ENCODE measurements at places on chromosomes 3 and 15.

GRCh38 chr15:88590759-88591158 is 30.4 kb upstream of the AEN start:
- DNase-seq = no peak

- DNase-seq = no peak
These were observed 51.0 kb downstream of the USP13 start for GRCh38 chr3:179703816-179704215.

GRCh38 chr3:107208100-107208499 is 169.1 kb upstream of the CCDC54 start:
- DNase-seq = no peak

- no peak for DNase-seq
These were observed 31.1 kb downstream of the ACKR4 start for GRCh38 chr3:132628157-132628556.

- DNase-seq = no peak
These were observed 64.5 kb downstream of the CORO2B start for GRCh38 chr15:68643216-68643830.

DNA sequence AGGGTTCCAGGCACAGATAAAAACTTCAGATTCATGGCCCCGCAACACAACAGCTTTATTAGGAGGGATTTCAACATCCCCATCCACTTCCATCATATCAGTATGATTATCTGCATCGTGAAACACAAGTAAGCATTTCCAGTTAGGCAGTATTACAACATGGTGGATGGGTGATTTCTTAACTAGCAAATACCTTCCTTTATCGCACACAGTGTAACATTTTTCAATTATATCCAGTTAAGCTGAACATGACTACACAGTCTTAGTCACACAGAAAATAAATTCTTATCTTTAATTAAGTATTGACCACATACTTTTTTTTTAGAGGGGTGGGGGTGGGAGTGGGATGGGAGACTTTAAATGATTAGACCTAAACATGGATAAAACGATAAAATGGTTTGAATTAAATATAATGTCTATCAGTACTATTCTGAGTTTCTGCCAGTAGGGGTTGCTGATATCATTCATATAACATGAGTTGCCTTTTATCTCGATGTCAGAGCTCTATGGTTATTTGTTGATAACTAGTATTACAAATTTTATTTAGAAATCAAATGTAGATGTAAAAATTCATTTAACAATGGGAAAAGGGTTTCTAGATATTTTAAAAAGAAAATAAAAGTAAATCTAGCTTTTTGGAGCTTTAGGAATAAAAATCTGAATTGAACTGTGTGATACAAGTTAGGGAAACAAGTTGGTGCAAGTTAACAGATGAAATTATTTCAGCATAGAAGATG is 146.6 kb downstream of the TBL1XR1 start:
- DNase-seq = no peak

DNA sequence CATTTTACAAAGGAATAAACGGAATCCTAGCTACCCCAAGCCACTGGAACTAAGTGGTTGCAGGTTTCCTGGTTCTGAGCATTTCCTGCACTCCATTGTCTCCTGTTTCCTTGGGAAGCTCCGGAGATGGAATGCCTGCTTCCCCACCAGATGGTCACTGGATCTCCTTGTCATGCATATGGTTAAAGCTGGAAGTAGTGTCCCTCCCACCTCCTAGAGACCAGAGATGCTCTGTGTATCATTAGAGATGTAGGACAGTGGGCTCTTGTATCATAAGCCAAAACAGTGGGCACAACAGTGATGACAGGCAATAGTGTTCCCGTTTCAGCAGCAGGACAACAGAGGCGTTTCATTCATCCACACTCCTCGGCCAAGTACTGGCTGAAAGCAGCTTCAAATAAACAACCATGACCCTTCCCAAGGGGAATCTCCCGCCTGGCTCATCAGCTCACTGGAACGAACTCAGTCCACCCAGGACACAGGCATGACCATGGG is 136.2 kb upstream of the EIF1B start:
- DNase-seq = peak; percentile 81

DNA sequence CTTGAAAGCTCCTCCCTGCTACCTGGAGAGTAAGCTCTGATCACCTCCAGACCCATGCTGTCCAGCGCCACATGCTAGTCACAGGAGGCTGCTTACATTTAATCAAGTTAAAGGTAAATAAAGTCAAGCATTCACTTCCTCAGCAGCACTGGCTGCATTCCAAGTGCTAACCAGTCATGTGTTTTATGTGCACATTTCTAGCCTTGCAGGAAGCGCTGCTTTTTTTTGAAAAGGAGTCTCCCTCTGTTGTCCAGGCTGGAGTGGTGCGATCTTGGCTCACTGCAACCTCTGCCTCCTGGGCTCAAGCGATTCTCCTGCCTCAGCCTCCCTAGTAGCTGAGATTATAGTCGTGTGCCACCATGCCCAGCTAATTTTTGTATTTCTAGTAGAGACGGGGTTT is 279.2 kb downstream of the GABRG3 start:
- DNase-seq = no peak

DNA sequence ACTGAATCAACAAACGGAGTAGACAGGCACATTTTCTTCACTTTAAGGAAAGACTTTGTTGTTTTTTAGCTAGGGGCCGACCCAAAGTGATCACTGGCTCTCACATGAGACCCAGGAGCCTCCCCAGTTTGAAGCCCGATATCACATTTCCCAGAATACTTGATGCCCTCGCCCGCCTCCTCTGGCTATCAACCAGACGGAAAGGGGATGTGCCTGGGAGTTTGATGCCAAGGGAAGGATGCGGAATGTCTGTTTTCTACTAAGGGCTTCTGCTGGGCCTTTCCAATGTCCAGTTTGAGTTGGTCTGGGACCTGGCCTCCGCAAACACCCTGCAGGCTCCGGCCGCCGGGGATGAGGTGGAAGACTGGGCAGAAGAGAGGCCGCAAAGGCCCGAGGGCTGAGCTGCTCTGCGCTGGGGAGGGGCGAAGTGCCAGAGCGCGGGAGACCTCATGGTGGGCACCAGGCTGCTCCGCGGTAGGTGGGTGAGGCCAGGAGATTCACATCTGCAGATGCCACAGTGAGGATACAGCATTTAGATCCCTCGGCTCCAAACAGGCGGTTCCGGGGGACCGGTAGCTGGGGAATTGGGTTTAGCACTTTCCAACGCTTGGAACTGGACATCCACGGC is 491 bp upstream of the ZNF774 start:
- peak; percentile 26 for DNase-seq

- no peak for DNase-seq
These were observed 78.0 kb upstream of the SLC6A6 start for GRCh38 chr3:14324224-14324944.

DNA sequence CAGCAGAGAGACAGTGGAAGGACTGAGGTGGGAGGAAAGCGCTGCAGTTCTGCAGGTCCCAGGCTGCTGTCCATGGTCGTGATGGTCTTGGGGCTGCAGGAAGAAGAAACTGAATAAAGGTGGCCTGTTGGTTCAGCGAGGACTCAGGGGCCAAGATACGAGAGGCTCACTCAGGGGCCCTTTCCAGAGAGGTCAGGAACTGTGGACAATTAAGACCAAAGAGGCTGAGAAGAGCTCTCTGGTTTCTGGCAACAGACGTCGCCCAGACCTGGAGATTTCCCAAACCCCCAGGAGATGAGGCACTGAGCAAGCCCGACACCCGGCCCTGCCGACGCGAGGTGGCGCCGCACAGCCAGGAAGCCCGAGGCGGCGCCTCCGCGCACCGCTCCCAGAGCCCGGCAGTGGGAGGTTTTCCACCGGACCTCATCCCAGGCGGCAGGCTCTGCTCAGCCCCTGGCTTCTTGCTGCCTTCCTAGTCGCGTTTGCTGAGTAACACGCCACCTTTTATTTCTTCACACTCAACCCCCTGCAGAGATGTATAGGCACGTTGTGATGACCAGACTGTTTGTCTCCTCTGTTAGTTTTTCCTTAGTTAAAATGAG is 56.4 kb upstream of the ARRDC4 start:
- peak; percentile 25 for DNase-seq

DNA sequence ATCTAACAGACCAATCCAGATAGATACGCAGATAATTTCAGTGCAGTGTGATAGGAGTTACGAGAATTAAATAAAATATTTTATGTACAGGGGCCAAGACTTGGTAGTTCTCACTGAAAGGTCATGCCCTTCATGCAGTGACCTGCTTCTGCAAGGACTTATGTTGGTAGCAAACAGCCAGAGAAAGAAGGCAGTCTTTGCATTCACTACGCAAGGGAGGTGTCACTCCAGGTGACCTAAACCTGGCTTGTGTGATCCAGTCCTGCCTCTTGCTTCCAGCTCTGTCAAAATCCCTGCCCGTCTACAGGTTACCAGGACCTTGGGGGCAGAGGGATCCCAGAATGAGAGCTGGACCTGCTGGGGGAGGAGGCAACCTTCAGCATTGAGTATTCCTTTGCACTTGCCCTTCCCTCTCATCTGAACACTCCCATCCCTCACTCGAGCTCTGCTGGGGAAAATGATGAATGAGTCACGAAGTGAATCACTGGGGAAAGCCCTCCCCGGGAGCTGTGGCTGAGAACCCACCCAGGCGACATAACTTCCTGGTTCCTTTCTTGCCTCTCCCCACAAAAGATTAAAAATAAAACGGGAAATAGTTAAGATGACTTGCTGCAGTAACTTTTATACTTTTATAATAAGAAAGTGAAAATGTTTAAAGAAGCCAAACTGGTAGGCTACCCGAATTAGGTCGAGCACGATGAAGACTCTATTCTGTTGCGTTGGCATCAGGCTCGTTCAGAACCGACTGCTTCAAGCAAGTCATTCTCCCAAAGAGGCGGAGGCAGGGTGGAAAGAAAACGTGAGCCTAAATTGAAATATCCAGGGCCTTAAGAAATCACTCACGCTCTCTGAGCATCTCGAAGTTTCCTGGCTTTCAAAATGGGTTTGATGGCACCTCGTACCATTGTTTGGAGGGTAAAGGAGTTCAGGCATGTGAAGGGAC is 216.1 kb downstream of the SLCO3A1 start:
- DNase-seq = no peak

GRCh38 chr3:12081826-12082225 is 76.9 kb downstream of the TIMP4 start:
- no peak for DNase-seq

- no peak for DNase-seq
These were observed 13.9 kb downstream of the PRR23E start for GRCh38 chr3:127206611-127207516.

DNA sequence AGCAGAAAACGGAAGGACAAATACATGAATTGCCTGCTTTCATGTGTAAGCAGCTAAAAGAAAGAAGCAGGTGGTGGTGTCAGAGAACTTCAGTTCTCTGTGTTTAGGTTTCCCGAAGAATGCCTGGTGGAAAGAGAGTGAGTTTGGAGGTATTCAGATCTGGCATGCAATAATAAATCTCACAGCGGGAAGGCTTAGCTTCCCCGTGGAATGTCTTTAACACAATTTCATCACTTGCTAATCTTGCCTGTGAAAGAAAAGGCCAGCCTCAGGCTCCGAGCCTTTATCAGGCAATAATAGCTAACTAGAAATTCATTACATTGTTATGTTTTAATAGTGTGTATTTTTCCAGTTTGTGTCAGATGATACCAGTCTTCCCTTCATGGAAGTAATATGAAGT is 220.3 kb downstream of the PDZRN3 start:
- no peak for DNase-seq

DNA sequence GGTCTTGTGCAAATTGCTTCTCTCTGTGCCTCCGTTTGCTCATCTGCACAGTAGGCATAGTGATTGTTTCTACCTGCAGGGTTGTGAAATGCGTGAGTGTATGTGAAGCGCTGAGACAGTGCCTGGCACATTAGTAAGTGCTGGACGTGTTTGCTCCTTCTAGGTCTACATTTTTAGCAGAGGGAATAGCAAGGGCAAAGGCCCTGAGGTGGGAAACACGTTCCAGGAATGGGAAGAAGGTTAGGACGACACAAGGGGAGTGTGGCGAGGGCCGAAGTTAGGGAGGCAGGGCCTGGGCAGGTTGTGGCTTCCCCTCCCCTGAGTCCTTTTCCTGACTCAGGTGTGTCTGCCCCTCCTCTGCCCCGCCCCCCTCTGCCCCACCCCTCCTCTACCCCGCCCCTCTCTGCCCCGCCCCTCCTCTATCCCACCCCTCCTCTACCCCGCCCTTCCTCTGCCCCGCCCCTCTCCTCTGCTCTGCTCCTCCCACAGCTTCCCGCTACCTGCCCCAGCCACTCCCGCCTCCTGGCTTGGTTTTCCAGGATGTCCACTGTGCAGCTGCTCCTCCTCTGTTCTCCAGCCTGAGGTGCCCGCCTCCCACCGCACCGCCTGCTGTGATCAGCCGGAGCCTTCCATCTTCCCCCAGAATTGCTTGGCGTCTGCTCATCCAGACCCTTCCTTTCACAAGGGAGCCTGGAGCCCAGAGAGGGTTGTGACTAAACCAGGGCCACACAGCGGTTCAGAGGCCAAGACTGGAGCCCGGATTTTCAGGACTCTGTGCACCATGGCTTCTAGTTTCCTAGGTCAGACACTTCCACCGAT is 31.1 kb upstream of the SMAD6 start:
- no peak for DNase-seq

- peak; percentile 12 for DNase-seq
These were observed 630 bp downstream of the SNRK start for GRCh38 chr3:43286841-43287499.

GRCh38 chr3:40129981-40130380 is 179.5 kb upstream of the EIF1B start:
- no peak for DNase-seq

GRCh38 chr3:126907557-126907956 is 75.4 kb upstream of the PLXNA1 start:
- DNase-seq = no peak

DNA sequence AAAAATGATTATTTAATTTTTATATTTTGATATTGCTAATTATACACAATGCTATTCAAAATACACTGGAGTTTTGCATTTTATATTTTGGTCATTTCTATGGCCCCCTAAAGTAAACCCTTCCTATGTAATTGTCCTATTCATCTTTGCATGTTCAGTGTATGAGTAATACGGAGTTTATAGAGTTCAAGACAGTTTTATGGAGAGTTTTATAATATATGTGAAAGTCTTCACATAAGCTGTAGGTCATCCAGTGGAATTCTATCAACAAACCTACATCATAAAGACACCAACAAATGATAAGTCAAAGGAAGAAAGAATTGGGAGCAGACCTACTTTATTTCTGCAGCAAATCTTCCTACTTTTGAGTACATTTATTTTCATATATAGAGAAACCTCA is 1200.4 kb upstream of the EPHA6 start:
- DNase-seq = no peak

DNA sequence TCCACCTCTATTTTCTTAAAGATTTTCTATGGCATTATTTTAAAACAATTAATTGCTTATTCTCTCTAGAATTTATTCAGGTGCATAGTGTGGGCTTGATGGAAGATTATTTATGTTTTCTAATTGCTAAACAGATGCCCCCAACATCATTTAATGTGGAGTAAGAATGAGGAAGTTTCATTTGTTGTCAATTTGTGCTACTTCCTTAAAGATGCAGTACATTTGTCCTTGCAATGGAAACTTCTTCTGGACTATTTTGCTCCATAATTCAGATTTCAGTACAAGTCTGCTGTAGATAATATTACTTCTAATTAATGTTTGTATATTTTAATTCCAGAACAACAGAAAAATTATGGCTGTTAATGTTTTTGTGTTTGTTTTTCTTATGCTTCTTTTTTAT is 104.8 kb downstream of the TGFBR2 start:
- DNase-seq = no peak

- DNase-seq = no peak
These were observed 50.2 kb downstream of the CA12 start for GRCh38 chr15:63331456-63331855.

Measured in nucleus accumbens (tissue), 56 donors.